Progenitor cell of endocrine pancreas (in vitro differentiated cells): ENCODE measurements at places on chromosomes 3 and 15.
A peak's percentile ranks its signal among the peaks of the same experiment; 100 is the strongest.

DNA sequence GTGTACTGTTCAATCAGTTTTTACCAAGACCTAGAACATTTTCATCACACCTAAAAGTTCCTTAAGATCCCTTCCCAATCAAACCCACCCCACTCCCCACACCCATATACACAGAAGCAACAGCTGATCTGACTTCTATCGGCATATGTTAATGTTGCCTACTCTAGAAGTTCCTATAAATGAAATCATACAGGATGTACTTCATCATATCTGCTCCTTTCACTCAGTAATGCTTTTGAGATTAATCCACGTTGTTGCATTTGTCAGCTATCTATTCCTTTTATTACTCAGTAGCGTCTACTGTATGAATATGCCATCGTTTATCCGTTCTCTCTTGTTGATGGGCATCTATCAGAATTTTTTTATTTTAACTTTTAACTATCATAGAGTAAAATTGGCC, 14.3 kb upstream of the FILIP1L start:
- DNase-seq: no peak

GRCh38 chr3:37255990-37256308, 81.6 kb upstream of the LRRFIP2 start:
- DNase-seq: no peak

DNA sequence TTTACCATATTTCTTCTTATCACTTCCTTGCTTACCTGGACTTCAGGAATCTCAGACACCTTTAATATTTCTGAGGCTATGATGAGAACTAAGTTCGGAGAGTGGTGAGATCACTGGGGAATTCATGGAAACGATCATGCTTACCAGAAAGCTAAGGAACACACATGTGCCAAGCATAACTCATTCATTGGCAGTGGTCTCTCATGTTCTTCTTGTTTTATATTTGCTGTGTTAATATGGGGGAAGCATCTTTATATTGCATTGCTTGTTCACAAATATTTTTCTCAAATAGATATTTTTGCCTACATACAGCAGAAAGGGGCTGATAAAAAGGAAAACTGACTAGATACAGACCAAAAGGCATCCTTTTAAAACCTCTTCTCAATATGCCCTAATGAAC, 55.8 kb downstream of the COL6A6 start:
- DNase-seq: no peak

- DNase-seq: no peak
Observed at GRCh38 chr3:137219801-137220445, 262.1 kb downstream of the IL20RB start.

- DNase-seq: no peak
Observed at GRCh38 chr3:64651741-64652241, 36.0 kb downstream of the ADAMTS9 start.

GRCh38 chr3:107753494-107753893, 230.7 kb downstream of the BBX start:
- peak; percentile 15 for DNase-seq

DNA sequence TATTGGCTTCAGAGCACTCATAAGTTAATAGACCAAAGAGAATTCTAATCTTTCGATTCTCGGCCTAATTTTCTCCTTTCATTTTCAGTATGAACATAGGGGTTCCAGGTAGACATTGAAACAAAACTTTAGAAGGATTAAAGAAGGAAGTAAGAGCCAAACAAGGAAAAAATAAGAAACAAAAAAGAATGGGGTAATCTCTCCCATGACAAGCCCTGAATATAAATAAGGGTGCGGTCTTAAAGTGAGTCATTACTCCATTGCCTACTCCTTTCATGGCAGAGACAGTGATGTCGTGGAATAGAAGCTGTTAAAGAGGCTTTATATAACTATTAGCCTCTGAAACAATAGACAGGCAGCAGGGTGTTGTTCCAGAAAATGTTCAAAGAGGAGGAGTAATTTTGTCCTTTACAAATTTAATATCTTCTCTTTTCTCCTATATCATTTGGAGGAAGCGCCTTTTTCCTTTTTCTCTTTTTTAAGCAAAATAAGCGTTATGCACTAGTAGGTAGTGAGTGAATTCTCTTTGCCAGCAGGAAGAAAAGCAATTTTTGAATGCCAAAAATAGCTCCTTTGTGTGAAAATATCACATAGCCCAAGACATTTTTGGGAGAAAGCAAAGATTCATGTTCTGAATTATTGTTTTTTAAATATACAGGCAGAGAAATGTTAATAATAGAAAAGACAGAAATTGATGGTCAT, 607.9 kb upstream of the KCNMB2 start:
- DNase-seq: no peak

DNA sequence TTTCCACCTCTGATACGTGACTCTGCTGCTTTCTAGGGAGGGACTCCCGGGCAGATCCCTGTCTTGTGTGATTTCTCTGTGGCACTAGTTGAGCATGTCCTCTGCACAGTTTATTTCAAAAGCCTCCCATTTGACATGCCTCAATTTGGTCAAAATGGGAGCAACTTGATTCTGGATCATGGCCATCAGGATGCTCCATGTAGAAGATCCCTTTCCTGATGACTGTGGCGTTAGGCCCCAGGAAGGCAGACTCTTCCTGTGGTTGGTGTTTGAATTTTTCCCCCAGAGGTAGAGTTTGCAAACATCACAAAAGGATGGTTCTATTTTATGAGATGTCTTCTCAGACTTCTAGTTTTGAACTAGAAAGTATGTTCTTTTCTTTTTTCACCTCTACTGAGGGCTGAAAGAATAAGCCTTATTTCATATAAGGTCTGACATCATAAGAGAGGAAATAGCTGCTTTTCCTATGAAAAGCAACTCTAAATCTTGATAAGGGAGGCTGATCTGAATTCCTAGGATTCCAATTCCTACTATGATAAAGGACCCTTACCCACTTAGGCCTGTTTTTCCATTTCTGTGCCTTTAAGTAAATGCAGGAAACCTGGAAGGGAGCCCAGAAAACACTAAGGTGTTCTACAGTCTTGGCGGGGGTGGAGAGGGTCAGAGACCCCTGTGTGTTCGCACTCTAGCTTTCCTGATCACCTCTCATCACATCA, 243.8 kb upstream of the CHRM5 start:
- DNase-seq: no peak

DNA sequence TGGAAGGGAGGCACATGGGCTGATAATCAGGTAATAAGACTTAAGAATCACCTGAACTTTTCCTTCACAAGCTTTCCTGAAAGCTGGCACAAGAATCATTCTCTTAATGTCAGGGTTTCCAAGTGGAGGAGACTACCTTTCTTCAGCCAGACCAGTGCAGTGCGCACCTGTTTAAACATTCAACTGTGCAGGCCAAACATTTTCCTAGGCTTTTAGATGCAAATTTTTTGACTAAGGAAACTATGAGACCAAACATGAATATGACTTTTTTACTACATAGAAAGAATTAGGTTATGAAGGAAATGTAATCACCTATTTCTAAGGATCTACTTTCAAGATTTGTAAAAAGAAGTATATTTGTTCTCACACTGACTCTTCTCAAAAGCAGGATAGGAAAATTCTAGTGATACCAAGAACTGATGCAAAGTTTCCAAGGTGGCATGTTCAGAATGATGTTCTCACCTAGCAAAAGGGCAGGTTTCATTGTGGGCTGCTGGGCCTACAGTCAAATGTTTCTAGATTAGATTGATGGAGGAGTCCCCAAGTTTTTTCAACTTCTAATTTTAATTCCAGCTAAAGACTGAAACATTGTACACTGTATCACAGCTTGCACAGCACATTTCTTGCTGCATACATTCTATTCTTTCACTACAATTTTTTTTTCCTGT, 339.1 kb downstream of the TIGIT start:
- DNase-seq: no peak

DNA sequence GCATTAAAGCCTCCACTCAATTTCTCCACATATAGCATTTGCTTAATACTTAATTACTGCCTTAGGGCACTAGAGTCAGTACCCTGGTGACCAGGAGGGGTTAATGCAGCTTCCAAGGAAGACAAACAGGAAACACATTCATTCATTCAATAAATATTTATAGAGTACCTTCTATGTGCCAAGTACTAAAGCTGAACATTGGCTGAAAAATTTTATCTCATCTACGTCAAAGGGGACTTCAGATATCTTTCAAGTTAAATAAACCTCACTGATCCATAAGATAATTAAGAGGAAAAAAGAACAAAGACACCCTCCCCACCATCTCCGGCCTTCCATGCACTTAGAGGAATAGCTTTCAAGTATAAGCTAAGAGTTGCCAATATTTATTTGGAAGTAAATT, 156.9 kb upstream of the PRICKLE2 start:
- no peak for DNase-seq

- no peak for DNase-seq
Observed at GRCh38 chr15:59654046-59654445, 3.3 kb downstream of the GTF2A2 start.

GRCh38 chr15:85636351-85636750, 158.4 kb downstream of the KLHL25 start:
- no peak for DNase-seq

DNA sequence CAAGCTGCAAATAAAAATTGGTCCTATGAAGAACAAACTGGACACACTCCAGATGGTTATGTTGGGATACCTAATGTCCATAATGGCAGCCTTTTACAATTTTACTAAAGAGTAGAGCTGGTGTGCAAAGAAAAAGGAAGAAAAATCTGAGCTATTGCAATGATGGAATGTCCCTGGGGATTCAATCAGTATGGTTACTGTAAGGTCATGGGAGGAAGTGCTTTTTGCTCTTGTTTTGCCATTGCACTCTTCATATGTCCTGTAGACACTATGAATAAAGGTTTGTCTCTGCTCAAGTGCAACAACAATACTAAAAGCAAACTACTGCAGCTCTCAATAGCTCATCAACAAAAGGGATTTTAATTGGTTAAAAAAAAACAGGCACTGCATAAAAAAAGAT, 5.4 kb downstream of the PFN2 start:
- DNase-seq: no peak

GRCh38 chr15:87877114-87877810, 379.3 kb downstream of the NTRK3 start:
- no peak for DNase-seq
